Activated naive CD4-positive, alpha-beta T cell (primary cell): ENCODE measurements at places on chromosomes 6 and 20.
A peak's percentile ranks its signal among the peaks of the same experiment; 100 is the strongest.

DNA sequence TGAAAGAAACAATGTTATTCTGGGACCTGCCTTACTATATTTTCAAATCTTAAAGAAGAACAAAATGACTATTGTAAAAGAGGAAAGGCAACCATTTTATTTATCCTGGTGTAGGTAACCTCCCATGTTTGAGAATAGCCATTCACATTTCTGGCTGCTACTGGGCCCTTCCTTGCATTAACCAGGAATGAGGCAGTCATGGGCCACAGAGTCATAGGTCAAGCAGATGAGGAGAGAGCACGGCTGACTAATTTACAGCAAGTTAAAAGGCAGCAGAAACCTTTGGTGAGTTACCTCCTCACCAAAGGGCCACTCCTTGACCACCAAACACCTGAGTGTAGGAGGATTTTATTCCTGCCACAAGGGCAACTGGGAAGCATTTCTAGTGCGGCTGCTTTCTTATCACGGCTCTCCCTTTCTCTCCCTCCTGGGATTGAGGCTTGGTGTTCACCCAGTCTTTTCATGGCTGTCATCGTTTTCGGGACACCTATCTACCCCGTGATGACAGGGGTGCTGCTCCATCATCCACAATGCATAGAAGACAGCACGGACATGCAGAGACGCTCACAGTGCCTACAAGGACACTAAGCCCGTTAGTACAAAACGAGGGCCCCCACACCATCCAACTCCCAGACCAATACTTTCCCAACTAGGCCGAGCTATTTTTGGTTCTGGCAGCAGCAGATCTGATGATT is 4.4 kb upstream of the LAMA4 start:
- DNase-seq, result no peak

- peak; percentile 12 for DNase-seq
Observed at GRCh38 chr6:36599791-36600209, 5.6 kb downstream of the SRSF3 start.

DNA sequence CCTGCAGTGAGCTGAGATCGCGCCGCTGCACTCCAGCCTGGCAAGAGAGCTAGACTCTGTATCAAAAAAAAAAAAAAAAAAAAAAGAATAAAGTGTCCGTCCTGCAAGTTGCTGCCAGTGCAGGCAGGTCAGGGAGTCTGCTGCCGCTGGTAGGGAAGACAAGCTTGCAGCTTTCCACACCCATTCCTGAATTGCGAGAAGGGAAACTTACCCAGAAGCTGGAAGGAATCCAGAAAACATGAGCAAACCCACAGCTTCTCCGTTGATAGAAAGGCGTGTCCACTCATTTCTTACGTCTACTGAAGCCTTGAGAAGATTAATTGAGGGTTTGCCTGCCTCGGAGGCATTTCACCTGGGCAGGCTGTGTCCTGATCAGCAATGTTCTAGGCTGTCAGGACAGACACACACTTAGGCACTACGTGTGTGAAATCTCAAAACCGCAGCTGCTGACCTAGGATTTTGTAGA is 61.6 kb upstream of the DSP start:
- no peak for DNase-seq

- no peak for DNase-seq
Observed at GRCh38 chr6:102204351-102204750, 810.8 kb downstream of the GRIK2 start.

- no peak for DNase-seq
Observed at GRCh38 chr6:46513533-46513932, 22.3 kb upstream of the RCAN2 start.

DNA sequence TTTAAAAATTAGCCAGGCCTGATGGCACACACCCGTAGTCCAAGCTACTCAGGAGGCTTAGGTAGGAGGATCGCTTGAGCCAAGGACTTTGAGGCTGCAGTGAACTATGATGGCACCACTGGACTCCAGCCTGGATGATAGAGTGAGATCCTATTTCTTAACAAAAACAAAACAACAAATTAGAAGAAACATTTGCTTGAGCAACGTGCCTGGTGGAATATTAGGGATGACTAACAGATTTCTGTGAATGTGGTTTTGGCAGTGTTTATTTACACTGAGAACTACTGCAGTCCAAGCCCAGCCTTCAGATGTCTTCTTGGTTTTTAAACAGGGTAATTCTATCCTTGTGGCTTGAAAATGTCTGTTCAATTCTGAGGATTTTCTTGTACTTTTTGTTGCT is 9.2 kb downstream of the PPP1R3G start:
- DNase-seq, result no peak

- no peak for DNase-seq
Observed at GRCh38 chr6:125022391-125022989, 60.3 kb downstream of the RNF217 start.

GRCh38 chr6:70973604-70974003 is 16.7 kb upstream of the B3GAT2 start:
- DNase-seq, result no peak

DNA sequence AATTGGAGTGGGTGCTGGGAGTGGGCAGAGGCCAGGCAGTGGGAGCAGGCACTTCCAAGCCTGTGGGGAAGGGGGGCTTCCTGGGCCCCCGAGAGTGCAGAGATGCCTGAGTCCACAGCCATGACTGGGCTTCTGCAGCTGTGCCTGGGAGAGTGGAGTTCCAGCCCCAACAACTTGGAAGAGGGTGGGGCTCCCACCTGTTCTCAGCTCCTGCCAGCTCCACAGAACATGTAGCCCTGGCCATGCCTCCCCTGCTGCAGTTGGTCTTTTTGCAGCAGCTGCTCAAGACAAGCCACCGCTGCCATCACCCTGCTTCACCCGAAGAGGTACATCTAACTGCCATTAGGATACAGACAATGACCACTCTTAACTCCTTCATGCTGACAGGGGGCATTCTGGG is 1092.3 kb downstream of the KHDRBS2 start:
- DNase-seq, result no peak

DNA sequence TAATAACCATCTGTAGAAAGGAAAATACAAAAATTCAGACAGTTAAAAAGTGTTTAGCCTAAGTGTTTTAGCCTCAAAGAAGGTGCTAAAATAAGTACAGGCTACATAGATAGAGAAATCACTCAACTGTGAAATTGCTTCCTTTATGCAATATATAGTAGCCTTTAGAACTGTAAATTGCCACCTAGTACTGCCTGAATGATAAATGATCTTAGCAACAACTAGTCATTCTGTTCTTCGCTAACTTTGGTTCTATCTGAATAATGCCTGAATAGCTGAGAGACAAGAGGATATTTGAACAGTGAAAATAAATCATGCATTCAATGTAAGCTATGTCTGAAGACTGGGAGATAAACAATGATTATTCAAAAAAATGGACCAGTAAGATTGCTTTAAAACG is 603.3 kb upstream of the PTCHD4 start:
- DNase-seq, result no peak

- DNase-seq, result no peak
Observed at GRCh38 chr6:18684343-18684742, 297.2 kb downstream of the RNF144B start.

- DNase-seq, result no peak
Observed at GRCh38 chr6:124008000-124008987, 204.6 kb downstream of the NKAIN2 start.

- no peak for DNase-seq
Observed at GRCh38 chr20:35144694-35145093, 2.4 kb downstream of the EDEM2 start.
